ENCODE measurements at places on chromosomes 2 and 18.

DNA sequence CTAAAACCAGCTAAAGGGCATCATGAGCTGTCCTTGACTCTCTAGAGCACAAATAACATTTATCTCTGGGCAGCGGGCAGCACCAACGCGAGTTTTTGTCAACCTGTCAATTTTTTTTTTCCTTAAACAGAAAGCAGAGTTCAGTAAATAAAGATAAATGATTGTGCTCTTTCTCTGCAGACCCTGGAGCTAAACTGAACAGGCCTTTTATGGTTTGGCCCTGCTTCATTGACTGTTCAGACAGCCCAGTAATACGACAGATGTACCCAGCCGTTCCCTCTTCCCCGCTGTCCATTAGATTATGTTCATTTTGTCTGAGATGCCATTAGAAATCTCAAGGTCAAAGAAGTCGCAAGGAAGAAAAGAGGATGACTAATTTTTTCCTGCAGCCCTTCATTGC, 280.5 kb upstream of the PIK3C3 start:
- DNase-seq, result peak; percentile 45

DNA sequence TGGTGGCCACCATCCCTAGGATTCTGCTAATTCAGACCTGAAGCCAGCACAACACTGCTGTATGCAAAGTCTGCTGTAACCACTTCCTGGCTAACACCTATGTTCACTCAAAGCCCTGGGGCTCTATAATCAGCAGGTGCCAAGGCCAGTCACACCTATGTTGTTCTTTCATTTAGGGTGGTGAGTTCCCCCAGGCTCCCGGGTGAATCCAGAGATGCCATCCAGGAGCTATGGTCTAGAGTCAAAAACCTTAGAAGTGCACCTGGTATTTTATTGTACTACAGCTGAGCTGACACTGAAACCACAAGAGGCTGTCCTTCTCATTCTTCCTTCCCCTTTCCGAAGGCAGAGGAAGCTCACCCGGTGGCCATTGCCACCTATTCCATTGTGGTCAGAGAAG, 46.2 kb upstream of the CCDC141 start:
- peak; percentile 53 for DNase-seq

DNA sequence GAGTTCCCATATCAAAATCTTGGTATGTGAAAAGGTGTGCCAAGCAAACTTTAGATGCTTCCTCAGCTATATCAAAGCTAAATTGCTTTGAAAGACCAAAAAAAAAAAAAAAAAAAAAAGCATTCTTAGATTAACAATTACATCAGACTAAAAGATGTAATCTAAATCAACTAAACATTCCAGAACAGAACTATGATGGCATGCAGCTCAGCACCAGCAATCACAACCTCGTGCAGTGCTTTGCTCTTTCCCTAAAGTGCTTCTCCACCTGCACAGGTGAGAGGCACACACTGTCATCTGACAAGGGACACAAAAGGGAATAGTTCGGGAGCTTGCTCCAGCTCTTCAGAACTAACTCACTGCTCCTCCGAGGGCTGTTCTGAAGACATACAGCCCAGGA, 37.5 kb downstream of the ADAM17 start:
- no peak for DNase-seq

- no peak for DNase-seq
These were observed 148.4 kb upstream of the CAVIN2 start for GRCh38 chr2:191995285-191995684.

GRCh38 chr2:19216238-19216637, 142.2 kb downstream of the OSR1 start:
- DNase-seq, result no peak

DNA sequence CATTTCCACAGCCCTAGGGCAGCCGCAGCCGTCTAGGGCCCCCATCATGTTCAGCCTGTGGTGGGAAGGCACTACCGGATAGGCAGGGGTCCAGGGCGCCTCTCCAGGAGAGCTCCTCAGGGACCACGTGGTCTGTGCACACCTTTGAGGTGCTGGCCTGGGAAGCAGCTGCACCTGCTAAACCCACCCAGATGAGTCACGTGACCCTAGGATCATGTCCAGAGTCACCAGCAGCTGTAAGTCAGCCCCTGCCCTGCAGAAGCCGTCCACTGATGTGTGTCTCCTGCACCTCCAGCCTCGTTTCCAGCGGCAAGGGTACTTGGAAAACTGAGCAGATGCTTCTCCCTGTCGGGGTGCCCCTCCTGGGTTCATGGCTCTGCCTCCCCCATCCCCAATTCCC, 682.6 kb upstream of the SALL3 start:
- DNase-seq, result no peak

DNA sequence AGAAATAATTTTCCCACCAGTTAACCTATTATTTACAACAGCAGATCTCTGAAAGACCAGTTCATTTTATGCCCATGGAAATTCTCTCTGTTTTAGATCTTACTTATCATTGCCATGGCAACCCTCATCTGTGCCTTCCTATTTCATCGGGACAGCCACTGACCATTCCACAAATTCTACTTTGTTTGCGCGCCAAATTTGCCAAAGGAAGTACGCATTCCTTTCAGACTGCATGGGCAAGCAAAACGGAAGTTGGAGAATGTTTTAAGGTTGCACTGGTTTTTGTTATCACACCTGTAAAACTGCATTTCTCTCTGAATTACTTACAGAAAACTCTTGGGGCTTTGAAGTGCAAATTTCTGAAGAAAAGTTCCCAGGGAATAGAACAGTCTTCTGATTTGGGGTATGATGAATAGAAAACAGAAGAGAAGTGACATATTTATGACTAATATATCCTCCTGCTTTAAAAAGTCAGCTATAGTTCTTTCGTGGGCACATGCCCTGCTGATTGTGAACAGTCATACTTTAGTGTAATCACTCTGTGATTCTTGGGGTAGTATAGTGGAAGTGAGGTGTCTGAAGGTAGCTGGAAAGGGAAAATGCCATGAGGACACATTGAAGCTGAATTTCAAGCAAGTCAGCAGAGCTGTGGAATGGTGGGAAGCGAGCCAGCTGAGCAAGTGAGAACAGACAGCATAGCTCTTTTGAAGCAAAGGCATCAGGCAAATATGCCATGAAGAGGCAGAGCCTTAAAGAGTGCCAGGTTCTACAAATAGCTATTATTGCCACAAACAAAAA, 20.9 kb downstream of the NETO1 start:
- DNase-seq, result no peak

DNA sequence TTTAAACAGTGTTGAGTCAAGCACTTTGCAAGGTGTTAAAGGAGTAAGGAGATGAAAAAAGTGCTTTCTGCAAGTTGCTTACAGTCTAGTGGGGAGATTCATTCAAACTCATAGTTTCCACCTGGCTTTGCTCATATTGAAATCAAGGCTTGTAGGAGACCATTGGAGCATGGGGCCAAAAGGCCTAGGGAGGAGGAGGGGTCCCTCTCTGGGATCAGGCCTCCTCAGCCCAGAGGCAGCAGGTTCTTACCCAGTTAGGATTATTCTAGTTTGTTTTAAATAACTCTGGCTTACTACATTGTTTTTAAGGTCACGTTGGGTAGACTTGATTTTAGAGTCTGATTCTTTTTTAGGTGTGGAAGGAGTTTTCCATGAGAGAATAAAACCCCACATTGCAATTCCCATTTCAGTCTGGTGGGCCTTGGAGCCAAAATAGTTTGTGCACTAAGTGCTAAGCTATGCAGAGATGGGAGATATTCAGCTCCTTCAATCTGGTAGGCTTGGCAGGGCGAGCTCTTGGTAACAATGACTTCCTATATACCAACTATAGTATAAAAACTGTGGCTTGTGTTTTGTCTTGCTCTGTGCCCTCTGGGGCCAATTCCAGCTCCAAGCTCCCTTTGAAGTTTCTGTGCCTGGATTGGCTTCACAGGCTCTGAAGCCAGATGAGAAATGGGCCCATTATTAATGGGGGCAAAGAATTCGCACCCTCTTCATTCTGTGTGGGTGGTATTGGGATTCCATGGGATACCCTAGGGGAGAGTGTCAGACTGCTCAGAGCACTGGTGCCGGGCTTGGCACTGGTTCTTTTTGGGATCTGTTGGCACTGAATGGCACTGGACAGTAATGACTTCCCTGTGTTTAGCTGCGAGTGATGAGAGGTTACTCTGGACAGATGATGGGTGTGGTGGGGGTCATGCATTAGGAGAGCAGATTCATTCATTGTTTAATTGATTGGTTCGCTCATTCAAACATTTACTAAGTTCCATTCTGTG, 301.1 kb downstream of the MYCN start:
- no peak for DNase-seq

- DNase-seq, result no peak
These were observed 130.6 kb upstream of the HAAO start for GRCh38 chr2:42922790-42923579.

- no peak for DNase-seq
These were observed 31.1 kb upstream of the LTBP1 start for GRCh38 chr2:32915694-32916093.

DNA sequence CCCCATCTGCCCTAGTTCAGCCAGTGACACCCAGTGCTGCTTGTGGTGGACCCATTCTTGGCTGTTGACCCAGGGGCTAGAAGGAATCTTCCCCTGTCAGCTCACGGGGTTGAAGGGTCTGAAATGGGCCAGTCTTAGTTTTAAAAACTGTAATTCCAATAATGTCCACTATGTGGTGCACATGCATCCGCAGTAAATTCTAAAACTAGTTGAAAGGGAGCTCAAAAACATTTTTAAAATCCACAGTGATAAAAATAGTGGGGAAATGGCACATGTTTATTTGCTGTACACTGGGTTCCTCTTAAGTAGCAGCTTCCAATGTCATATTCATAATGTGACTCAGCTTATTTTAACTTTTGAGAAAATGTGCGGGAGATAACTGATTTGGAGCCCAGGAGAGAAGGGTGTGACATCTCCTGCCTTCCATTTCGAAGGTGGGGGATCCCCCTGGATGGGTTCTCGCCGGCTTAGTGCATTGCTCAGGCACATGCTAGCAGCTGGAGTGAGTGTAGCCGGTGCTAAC, 32.8 kb downstream of the GRHL1 start:
- DNase-seq, result peak; percentile 18

DNA sequence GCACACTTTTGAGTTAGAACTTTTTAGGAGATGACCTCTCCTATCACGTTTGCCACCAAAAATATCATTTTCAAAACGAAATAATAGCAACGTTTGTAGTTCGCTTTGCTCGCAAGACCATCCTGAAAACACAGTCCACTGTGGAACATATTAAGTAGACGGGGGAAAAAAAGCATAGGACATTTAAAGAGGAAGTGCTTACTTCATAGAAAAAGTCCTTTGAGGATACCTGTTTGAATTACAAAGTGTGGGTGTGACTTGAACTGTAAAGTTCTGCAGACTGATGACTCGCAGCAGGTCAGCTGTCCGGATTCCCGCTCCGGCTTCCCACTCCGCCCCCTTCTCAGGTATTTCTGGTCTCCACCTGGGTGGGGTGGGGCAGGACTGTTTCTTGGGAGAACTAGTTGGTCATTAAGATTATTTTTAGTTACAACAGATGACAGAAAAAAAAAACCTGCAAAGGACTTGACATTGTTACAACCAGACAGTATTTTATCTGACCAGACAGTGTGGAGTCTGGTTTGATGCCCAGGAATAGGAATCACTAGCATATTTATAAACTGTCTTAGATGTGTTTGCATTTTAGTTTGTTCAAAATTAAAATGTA, 13.3 kb downstream of the CNOT11 start:
- no peak for DNase-seq

- no peak for DNase-seq
These were observed 166.5 kb downstream of the PTPRM start for GRCh38 chr18:7733642-7734041.

DNA sequence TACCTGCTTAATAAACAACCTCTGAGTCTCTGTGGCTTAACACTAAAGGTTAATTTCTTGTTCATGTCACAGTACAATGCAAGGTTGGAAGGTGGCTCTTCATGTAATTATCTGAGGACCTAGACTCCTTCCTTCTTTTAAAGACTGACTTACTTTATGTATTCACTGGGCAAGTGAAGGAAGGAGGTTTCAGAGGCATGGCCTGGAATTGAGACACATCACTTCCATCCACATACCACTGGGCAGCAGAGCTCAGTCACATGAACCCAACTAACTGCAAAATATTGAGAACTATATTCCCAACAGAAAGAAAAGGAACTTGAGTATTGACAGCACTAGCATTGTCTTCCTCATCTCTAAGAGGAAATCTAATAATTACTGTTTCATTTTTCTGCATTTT, 57.5 kb upstream of the FN1 start:
- DNase-seq, result no peak

DNA sequence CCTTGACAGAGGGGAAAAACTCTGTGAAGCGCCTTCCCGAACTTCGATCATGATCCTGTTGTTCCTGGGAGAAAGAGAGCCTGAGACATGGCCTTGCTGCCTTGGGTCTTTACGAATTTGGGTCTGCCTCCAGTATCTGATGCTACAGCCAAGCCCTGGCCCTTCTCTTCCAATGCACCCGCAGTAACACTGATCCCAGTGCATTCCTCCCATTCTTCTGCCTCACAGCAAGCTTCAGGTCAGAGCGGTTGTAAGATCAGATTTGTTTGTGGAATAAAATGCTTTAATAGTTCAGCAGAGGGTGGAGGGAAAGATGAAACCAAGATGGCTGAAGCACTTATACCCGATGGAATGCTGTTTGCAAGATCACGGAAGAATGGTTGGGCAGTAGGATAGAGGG, 196.7 kb upstream of the SIX2 start:
- DNase-seq, result no peak

- DNase-seq, result no peak
These were observed 9.4 kb downstream of the CASP8 start for GRCh38 chr2:201269764-201270163.

- DNase-seq, result no peak
These were observed 56.7 kb upstream of the ZNF236 start for GRCh38 chr18:76765649-76766048.

- DNase-seq, result peak; percentile 22
These were observed 10.2 kb upstream of the SCN3A start for GRCh38 chr2:165214093-165214492.

DNA sequence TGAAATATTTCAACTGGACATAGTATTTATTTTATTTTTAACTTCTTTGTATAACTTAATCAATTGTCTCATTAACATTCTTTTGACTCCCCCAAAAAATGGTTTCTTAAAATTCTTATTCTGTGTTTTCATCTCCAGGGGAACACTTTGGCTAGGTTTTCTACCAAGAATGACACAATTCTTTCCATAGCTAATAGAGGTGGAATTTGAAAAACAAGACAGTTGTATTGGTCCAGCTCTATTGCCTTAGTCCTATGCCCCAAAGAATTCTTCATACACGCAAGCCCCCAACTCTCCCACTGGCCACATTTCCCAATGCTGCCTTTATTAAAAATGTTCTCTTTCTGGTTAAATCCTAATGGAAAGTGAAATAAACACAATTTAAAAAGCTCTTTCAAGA, 104.7 kb upstream of the PKDCC start:
- no peak for DNase-seq

GRCh38 chr2:211141646-211142045, 585.2 kb downstream of the CPS1 start:
- no peak for DNase-seq

- no peak for DNase-seq
These were observed 21.4 kb upstream of the CNOT11 start for GRCh38 chr2:101231240-101231639.

GRCh38 chr2:9782197-9782719, 61.0 kb upstream of the TAF1B start:
- no peak for DNase-seq

GRCh38 chr2:128637481-128638155, 318.9 kb upstream of the HS6ST1 start:
- DNase-seq, result no peak

Measured in NCI-H146 (cell line).